ENCODE measurements at places on chromosomes 4 and X.

- DNase-seq, result no peak
Measured at GRCh38 chrX:112630187-112630586, 49.6 kb downstream of the LHFPL1 start.

GRCh38 chr4:103443324-103443723 is 245.2 kb upstream of the CENPE start:
- DNase-seq, result no peak

GRCh38 chr4:162347842-162348213 is 184.0 kb upstream of the FSTL5 start:
- no peak for DNase-seq

DNA sequence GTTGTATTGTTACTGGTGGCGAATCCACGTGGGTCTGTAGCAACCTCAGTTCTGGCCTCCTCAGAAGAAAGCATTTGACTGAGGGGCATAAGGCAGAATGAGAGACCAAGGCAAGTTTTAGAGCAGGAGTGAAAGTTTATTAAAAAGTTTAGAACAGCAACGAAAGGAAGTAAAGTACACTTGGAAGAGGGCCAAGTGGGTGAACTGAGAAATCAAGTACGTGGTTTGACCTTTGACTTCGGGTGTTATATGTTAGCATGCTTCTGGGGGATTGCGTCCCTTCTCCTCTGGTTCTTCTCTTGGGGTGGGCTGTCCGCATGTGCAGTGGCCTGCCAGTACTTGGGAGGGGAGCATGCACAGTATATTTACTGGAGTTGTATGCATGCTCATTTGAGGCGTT is 232.7 kb upstream of the GATB start:
- no peak for DNase-seq

Measured in right lobe of liver (tissue), 6 donors.